ENCODE measurements at places on chromosomes 4 and X.

- DNase-seq: no peak
These were observed 202.4 kb downstream of the ADAMTS3 start for GRCh38 chr4:72366601-72367000.

GRCh38 chr4:168514249-168514852 lies 17.5 kb downstream of the PALLD start:
- DNase-seq: no peak

DNA sequence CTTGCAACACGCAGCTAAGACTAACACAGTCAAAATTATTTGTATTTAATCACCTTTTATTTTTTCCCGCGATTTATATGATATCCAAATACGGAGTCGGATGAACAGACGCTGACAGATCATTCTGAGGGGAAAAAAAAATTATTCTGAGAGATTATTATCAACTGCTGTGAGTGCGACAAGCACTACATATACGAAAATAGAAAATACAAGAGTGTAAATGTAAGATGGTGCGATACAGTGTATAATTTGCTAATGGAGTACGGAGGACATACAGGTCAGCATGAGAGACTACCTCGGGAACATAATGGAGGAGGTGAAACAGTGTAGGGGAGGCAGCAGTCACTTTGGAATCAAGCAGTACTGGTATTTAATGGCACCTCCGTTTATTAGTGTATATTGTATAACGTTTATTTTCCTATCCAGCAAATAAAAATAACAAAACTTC lies 2.8 kb upstream of the LIN54 start:
- peak; percentile 15 for DNase-seq

- DNase-seq: no peak
These were observed 46.9 kb upstream of the TLR2 start for GRCh38 chr4:153637201-153637600.

GRCh38 chr4:177008836-177009501 lies 216.2 kb upstream of the VEGFC start:
- DNase-seq: no peak

DNA sequence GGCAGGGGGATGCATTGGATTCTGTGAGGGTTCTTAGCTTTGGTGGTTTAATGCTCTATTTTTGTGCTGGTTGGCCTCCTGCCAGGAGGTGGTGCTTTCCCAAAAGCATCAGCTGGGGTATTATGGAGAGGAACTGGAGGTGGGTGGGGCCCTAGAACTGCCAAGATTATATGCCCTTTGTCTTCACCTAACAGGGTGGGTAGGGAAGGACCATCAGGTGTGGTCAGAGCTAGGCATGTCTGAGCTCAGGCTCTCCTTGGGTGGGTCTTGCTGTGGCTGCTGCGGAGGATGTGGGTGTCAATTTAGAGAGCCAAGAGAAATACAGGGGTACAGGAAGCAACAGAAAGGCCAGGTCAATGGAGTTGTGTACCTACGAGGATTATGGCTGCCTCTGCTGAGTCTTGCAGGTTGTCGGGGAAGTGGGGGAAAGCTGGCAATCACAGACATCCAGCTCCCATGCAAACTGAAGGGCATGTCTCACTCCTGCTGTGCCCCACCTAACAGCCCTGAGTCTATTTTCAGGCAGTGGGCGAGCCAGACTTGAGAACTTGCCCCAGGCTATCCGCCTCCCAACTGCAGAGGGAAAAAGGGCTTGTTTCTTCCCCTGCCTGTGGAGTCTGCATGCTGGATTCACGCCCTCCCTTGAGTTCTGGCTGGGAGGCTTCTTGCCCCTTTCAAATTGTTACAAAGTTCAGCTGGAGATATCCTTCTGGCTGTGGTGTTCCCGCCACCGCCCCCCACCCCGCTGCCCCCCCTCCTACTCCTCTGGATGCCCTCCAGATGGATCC lies 212.0 kb downstream of the COMMD8 start:
- DNase-seq: no peak

- DNase-seq: no peak
These were observed 158.8 kb downstream of the CAMK2D start for GRCh38 chr4:113602646-113603228.

GRCh38 chr4:103451341-103451740 lies 253.2 kb upstream of the CENPE start:
- DNase-seq: no peak

GRCh38 chr4:13203101-13203500 lies 281.0 kb downstream of the RAB28 start:
- no peak for DNase-seq

- no peak for DNase-seq
These were observed 76.2 kb downstream of the DOCK11 start for GRCh38 chrX:118571836-118572235.

GRCh38 chrX:46573892-46574773 lies 568 bp downstream of the CHST7 start:
- DNase-seq: peak; percentile 27

GRCh38 chrX:153863251-153863991 lies 22.6 kb downstream of the L1CAM start:
- DNase-seq: no peak

- no peak for DNase-seq
These were observed 321.7 kb upstream of the FSTL5 start for GRCh38 chr4:162485486-162485885.

- no peak for DNase-seq
These were observed 1904.9 kb downstream of the PCDH7 start for GRCh38 chr4:32624943-32625603.

GRCh38 chrX:53247928-53248327 lies 22.9 kb upstream of the KDM5C start:
- DNase-seq: no peak

- DNase-seq: no peak
These were observed 631 bp downstream of the EVC start for GRCh38 chr4:5711479-5712184.

GRCh38 chr4:103410386-103410785 lies 212.2 kb upstream of the CENPE start:
- DNase-seq: no peak

DNA sequence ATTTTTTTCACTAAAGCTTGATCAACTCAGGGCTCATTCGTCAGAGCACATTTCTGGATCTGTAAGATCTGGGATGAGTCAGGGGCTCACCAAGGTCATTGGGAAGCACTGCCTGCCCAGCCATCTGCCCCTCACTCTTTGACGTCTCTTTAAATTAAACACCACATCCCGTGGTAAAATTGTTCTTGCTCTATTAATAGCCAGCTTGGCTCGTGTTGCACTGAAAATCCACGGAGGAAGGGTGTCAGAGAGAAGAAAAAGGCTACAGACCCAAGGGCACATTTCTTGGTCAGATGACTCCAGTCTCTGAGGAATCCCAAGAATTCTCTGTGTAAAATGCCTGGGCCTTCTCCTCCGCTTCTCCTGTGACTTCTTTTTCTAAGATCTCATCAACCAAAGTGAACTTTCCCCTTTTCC lies 45.7 kb upstream of the GATB start:
- no peak for DNase-seq

DNA sequence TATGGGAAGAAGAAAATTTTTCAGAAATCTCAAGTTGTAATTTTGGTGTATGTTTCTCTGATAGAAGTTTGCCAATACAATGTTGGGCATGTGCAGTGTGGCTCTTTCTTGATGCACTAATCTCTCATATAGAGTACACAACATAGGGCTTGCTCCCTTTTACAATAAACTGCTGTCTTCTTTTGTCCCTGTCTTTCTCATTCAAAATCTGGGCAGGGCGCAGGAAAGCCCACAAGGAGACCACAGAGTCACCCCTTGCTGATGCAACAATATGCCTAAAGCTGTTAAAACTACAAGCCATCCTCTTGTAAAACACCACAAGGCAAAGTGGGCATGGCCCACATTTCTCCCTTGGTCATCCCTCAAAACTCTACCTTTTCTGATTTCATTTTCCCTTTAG lies 63.4 kb upstream of the TBC1D9 start:
- no peak for DNase-seq

GRCh38 chr4:55795341-55795740 lies 24.2 kb upstream of the EXOC1L start:
- no peak for DNase-seq

DNA sequence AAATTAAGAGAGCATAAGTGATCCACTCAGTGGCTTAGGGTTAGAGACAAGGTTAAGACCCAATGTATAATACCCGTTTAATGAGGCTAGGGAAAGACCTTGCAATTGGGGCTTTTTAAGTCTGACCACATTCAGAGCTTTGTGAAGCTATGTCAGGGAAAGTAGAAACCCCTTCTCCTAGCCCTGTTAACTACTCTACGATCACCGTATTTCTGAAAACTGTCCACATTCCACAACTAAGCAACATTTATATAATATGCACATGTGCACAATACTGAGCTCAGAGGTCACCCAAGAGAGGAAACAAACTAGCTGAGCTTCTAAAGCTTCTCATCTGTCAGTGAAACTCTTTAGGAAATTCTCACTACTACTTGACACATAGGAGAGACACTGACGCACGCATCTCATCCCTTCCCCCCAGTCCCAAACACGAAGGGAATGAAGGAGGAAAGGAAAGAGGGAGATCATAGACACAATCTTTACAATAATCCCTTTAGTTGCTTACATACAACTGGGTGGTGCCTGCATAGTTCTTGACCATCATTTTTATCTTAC lies 56.2 kb downstream of the METTL14 start:
- no peak for DNase-seq

GRCh38 chrX:5771441-5771840 lies 457.2 kb downstream of the NLGN4X start:
- no peak for DNase-seq

DNA sequence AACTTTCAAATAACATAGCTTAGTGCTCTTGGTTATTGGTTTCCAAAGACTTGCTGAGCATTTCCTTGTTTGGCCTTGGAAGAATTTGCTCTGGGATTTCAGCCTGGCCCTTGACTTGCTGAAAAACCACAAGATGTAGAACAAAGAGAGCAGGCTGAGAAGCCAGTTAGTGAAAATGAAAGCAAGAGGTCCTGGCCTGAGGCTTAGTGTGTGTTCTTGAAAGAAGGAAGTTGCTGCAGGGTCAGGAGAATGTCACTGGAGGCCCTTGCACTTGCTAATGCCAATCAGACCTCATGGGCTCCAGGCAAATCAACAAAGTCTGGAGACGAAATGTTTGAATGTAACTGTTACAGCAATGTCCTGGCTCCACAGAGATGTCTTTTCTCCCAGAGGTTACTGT lies 79.4 kb downstream of the SYNPO2 start:
- no peak for DNase-seq

- DNase-seq: no peak
These were observed 187.7 kb upstream of the NUDT10 start for GRCh38 chrX:51144828-51145442.

GRCh38 chr4:47525154-47525819 lies 40.2 kb downstream of the ATP10D start:
- no peak for DNase-seq

- DNase-seq: no peak
These were observed 184.4 kb downstream of the GABRB1 start for GRCh38 chr4:47215759-47216158.

DNA sequence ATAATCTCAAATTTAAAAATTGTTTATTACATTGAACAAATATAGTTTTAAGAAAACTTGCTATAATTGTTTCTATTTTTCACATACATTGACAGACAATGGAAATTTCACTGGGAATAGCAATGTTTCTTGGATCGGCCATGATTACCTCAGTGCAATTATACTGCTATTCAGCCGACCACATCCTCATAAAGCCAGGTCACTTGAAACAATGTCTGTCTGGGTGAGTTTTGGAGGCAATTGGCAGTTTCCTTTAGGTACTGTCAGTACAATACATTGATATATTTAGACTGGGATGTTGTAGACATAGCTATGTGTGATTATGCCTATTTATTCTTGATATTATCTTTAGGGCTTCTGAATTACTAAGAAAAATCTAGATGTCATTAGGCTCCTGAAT lies 89.5 kb upstream of the VEGFC start:
- DNase-seq: no peak

- no peak for DNase-seq
These were observed 166.1 kb downstream of the TENM3 start for GRCh38 chr4:182409271-182409670.

- peak; percentile 20 for DNase-seq
These were observed 16.6 kb downstream of the CLCN4 start for GRCh38 chrX:10173331-10173900.

GRCh38 chrX:153573984-153574383 lies 25.0 kb downstream of the CCNQ start:
- no peak for DNase-seq

DNA sequence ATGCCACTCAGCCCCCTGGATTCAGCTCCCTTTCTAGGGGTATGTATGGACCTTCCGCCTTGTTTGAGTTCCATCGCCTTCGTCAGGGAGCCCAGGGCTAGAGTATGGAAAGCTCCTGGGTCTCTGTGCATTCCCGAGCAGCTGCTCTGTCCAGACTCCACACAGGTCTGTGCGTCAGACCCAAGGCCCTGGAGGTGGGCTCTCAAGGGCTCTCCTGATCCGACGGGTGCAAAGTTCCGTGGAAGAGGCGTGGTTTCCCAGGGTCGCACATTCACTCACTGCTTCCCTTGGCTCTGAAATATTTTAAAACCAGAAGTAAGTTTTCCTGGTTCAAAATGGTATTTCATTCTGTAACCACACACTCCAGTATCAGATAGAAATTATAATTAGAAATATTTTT lies 863.2 kb downstream of the TRIML1 start:
- DNase-seq: no peak

GRCh38 chrX:30156880-30157560 lies 58.3 kb upstream of the MAGEB2 start:
- no peak for DNase-seq

GRCh38 chrX:115912372-115912897 lies 258.1 kb upstream of the AGTR2 start:
- no peak for DNase-seq

DNA sequence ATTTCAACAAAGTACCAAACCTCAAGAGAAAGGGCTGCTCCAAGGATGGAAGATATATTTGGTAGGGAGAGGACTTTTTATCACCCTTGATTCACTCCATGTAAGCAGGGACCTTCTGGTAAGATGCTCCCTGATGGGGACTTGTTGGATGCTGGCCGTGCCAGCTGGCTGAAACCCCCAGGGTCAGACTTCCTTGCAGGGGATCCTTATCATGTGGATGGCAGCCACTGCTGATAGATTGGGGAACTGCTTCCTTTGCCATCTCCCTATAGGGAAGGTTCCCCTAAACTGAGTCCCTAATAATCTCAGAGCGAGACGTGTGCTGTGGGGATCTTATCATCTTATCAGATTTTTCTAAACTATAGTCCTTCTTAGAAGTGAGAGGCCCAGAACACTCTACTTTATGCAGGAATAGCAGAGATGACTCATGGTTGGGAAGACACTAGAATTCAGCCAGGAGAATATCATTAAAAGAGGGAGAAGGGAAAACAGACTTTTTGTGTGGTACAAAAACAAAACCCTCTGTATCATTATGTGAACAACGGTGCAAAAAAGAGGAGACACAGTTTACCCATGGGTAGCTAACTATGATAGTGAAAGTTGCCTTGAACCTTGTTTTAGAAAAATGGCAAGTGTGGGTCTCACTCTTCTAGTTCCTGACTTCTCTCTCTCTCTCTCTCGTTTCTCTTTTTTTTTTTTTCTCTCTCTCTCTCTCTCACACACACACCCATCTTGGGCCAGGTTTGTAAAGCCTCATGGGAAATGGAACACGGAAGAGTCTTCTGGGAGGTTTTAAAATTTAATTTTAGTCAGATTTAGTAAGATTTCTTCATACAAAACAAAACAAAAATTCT lies 16.1 kb downstream of the RHOH start:
- DNase-seq: no peak
